Hematopoietic multipotent progenitor cell treated with erythropoietin and hydrocortisone succinate and interleukin-3 and kit ligand, for 4 days (in vitro differentiated cells): ENCODE measurements at places on chromosomes 13 and 19.

DNA sequence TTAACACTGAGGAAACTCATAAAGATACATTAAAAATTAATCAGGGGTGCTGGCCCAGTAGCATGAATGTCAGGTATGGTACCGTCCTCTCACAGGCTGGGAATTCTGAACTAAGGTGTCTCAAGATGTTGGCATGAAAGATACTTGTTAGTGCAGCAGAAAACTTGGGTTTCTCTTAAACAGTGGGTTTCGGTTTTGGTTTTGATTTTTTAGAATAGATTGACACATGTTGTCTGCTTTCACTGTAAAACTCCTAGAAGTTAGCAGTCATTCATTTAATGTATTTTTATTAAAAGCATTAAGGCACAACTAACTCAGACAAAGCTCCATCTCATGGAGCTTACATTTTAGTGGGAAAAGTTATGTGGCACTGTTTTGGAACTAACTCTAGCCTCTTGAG lies 3.5 kb upstream of the OBI1 start:
- no peak for DNase-seq

DNA sequence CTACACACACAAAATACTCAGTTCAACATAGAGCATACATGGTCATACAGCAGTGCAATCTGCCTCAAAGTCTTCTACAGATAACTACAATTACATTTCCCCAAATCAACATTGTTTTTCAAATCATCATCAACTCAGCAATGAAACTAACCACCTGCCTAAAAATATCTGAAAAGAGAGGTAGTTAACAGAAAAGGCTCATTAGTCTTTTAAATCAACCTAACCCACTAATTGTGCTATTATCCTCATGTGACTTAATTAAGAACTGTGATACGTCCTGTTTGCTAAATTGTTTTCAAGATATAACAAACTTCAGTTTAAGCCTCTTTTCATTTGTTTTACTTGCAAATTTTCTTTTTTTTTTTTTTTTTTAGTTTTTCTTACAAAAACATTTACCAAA lies 65.4 kb downstream of the VWA8 start:
- DNase-seq: no peak

- DNase-seq: no peak
Observed at GRCh38 chr13:31927219-31927653, 104.3 kb upstream of the FRY start.

DNA sequence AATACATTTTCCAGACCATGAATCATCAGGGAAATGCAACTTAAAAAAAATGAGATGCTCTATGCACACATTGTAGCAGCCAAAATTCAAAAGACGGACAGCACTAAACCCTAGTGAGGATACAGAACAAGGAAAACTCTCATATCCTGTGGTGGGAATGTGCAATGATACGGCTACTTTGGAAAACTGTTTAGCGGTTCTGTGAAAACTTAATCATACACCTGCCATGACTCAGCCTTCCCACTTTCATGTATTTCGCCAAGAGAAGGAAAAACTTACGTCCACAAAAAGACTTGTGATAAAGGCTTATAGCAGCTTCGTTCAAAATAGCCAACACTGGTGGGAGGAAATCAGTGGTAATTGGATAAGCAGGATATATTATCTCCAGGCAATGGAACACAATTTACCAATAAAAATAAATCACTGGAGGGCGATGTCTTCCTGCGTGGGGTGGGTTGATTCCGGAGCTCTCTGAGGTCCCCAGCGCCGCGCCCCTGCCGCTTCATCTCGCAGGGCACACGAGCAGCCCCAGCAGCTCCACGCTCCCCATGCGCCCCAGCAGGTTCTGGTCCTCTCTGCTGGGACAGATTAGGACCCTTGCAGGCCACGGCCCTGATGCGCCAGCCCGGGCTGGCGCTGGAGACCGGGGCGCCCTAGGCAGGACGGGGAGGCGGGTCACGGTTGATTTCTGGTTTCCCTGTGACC lies 97.2 kb upstream of the ARHGEF7 start:
- no peak for DNase-seq

DNA sequence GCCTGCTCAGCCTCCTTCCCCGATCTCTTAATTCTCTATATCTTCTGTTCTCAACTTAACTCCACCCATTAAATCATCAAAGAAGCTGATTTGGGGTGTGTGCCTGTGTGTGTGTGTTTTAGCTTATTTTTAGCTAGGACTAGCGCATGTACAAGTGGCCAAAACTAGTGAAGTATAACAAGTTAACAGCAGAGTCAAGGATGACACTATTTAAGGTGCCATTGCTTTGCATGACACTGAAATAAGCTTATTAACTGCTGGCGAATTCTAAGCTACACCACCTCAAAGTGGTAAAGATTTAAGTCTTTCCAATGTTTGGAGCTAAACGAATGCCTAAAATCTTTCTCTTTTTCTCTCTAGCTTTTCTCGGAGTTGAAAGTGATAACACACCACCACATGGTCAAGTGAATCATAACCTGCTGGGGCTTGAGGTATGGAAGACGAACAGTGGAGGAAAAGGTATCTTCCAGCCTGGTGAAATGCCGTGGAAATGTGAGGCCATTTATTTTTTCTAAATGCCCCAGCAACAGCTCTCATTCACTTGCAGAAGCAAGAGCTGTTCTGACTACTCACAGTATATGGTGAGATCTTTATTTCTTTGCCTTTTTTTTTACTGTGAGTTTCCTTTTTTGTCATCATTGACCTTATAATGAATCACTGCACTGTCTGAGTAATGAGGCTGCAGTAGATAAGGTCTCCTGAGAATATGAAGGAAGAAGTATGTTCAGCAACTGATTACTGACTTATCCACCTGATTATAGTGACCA lies 570.3 kb downstream of the PCDH9 start:
- no peak for DNase-seq

- peak; percentile 58 for DNase-seq
Observed at GRCh38 chr13:51764184-51765141, 39.5 kb downstream of the DHRS12 start.

- peak; percentile 51 for DNase-seq
Observed at GRCh38 chr13:50805805-50806204, 37.7 kb downstream of the DLEU7 start.

- DNase-seq: no peak
Observed at GRCh38 chr13:60787083-60787482, 390.1 kb downstream of the TDRD3 start.

DNA sequence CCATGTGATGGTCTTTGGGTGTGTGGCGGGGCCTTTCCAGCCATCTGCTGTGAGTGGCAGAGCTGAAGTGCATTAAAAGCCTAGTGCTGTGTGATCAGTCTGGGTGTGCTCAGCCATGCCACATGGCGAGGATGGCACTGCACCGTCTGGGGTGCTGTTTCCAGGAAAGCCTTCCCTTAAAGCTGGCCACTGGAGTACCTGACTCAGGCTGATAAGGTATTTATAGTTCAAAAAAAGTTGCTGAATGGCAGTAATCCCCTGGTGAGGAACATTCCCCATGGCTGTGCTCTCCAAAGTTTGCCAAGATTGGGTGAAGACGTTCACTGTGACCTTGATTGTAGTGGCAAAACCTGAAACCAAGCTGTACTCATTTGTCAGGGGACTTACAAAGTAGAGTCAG lies 6.0 kb downstream of the GPI start:
- DNase-seq: peak; percentile 31

GRCh38 chr19:9046694-9047093 lies 36.5 kb upstream of the MUC16 start:
- DNase-seq: no peak

DNA sequence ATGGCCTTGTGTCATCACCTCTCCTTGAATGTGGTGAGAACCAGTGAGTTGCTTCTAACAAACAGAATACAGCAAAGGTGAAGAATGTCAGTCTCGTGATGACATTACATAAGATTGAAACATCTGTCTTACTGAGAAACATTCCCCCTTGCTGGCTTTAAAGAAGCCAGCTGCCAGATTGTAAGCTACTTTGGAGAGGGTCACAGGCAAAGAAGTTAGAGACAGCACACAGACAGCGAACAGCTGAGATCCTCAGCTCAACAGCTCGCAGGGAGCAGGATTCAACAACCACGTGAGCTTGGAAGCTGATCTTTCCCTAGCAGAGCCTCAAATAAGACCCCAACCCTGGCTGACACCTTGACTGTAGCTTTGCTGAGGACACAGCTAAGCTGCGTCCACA lies 367.9 kb downstream of the LIG4 start:
- DNase-seq: no peak

- peak; percentile 70 for DNase-seq
Observed at GRCh38 chr13:51978796-51979556, 32.3 kb downstream of the ATP7B start.

- DNase-seq: peak; percentile 87
Observed at GRCh38 chr13:48862572-48862971, 113.1 kb upstream of the FNDC3A start.

- no peak for DNase-seq
Observed at GRCh38 chr13:100361504-100361903, 227.1 kb downstream of the GGACT start.

GRCh38 chr19:45400192-45400591 lies 4.7 kb downstream of the PPP1R13L start:
- no peak for DNase-seq

DNA sequence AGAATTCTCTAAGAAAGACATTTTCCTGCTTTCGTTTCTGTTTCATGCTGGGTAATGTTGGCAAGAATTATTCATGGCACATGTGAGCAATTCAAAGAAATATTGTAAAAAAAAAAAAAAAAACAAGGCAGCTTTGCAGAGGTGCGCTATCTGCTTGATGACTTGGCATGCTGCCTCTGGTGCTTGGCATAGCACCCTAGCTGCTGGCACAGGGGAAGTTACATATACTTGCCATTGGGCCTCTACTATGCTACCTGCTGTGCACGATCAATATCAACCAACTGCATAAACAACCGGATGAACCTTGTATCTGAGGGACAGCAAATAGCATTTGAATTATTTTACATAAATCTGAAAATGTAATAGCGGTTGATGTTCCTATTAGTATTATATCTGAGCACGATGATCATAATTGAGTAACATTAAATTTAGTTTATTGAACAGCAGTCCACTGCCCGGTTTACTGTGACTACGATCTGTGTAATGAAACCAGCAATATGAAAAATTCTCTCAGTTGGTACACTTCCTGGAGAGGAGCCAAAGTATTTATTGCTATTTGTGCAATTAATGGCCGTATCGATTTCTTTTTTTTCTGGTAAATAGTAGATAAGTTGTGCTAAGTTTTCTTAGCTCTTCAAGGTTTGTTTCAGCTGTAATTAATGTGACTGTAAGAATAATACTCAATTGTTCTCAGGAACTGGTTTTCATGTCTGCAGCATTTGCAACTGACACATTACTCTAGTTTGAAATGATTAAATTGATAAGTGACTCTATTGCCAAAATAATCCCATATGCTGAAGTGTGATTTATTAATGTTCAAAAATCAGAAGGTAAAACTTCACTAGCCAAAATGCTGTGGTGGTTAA lies 717.3 kb downstream of the DACH1 start:
- DNase-seq: no peak

DNA sequence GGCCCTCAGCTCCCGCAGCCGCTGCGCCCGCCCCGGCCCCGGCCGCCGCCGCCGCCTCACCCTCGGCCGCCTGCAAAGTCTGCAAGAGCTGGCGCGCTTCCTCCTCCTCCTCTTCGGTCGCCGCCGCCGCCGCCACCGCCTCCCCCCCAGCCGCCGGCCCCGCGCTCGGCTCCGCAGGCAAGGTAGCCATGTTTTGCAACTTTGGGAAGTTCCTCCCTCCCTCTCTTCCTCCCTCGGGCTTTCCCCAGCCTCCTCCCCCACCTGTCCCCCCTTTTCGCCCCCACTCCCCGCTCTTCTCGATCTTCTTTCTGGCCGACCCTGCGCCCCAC lies 433 bp downstream of the SIX5 start:
- peak; percentile 65 for DNase-seq

DNA sequence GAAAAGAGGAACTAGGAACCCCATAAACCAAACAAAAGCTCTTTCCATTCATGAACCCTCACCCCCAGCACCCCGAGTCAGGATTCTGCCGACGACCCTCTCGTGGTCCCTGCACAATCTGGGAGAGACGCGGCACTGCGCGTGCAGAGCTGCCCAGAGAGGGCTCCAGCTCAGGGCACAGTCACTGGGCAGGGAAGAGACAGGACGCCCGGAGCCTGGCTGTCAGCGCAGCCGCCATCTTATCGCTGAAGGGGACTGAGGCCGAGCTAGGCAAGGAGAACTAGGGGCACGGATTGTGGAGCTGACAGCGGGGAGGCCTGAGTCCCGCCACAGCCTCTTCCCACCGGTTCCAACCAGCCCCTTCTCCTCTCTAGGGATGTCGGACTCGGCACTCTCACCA lies 349 bp downstream of the ZNF98 start:
- DNase-seq: peak; percentile 5

DNA sequence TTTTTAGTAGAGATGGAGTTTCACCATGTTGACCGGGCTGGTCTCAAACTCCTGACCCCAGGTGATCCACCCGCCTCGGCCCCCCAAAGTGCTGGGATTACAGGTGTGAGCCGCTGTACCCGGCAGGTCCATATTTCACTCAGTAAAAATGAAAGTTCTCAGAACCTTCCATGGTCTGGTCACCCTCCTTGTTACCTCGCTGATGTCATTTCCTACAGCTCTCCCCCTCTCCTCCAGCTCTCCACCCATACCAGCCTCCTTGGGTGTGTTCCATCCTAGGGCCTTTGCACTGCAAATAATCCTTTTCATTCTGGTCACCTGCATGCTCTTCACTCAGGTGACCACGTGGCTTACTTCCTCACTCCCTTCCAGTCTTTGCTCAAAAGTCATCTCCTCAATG lies 78.2 kb upstream of the TNFSF11 start:
- DNase-seq: no peak

GRCh38 chr19:17235971-17236777 lies 9.5 kb downstream of the NR2F6 start:
- peak; percentile 72 for DNase-seq

DNA sequence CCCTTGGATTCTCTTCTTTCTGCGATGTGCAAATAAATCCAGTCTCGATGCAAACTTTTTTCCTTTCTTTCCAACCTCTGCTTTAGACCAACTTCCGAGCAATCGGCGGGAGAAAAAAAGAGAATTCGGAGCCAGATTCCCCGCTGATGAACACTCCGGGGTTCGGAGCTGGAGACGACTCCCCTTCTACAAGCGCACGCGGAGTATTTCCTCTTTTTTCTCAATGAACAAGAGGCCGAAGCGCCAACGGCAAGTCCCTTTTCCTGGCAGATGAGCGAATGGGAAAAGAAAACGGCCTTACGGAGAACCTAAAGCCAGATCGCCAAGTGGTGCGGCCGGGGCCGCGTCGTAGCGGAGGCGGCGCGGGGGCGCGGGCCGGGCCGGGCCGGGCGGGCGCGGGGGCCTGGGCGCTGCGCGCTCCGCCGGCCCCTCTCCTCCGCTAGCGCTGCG lies 250 bp downstream of the SPRY2 start:
- peak; percentile 88 for DNase-seq
